SK-N-SH (cell line): ENCODE measurements at places on chromosomes 4 and X.

GRCh38 chr4:37595875-37596680 is 90.1 kb downstream of the RELL1 start:
- no peak for DNase-seq

- no peak for DNase-seq
Observed at GRCh38 chr4:150515135-150515534, 66.8 kb upstream of the MAB21L2 start.

DNA sequence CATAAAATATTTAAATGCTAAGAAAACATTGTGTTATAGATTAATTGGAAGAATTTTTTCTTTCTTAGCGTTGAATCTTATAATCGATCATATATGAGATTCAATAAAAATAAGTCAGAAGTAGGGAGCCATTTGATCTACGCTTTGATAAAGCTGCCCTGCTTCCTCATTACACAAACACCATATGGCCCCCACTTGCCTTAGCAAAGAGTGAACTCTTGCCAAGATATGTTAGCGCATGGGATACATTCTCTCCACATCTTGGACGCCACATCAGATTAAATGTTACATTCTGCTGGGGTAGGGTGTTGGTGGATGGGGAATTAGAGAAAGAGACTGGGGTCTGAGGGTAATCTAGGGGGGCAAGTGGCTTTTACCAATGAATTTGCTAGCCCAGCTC is 207.7 kb upstream of the MID1 start:
- no peak for DNase-seq

GRCh38 chrX:153515435-153515834 is 2.0 kb upstream of the ATP2B3 start:
- no peak for DNase-seq

DNA sequence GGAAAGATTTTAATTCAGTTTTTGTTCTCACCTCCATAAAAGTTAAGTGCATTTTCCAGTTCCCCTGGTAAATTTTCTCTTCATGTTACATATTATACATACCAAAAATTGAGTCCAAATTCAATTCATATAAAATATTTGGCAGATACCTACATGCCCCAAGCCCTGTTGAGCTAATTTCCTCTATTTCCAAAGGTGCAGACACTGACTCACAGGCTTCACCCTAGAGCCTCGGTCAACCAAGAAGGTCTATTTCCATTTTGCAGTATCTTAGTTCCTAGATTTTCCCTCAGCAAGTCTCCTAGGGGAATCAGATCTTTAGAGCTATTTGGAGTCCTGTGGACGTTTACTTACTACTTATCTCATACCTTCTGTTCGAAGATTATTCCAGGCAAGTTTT is 174.4 kb downstream of the TSPAN5 start:
- no peak for DNase-seq

DNA sequence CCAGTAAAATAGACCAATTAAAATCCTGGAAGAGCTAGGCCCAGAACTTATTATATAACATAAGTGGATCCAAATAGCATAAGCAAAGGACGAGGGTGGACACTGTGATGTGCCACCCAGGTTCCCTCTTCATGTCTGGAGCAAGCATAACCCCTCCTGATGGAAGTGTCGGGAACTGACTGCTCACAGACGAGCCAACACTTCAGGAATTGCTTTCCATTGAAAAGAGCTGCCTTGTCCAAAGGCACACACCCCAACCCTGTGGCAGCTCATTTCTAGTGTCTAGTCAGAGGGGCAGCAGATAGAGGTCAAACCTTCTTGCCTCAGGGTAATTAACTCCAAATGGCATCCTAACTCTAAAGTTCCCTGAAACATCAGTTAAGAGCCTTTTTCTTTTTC is 15.3 kb downstream of the DDIT4L start:
- DNase-seq: no peak

GRCh38 chr4:110289601-110290100 is 91.2 kb upstream of the ELOVL6 start:
- DNase-seq: no peak

DNA sequence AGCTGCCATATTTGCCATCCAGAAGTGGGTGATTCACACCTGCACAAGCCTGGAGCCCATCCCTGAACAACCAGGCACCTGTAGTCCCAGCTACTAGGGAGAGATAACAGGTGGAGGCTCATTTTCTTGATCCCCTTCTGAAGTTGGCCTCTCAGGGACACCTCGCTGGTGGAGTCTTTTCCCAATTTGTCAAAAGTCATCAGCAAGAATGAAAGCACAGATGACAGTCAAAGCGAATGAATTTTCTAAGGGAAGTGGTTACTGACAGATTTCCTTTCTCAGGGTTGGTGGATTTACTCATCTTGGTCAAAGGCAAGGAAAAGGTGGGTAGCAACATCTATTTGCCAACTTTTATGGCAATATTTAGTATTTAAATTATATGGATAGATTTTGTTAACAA is 36.5 kb downstream of the FGFBP1 start:
- DNase-seq: no peak

- DNase-seq: no peak
Observed at GRCh38 chr4:41146196-41146595, 68.1 kb downstream of the APBB2 start.

DNA sequence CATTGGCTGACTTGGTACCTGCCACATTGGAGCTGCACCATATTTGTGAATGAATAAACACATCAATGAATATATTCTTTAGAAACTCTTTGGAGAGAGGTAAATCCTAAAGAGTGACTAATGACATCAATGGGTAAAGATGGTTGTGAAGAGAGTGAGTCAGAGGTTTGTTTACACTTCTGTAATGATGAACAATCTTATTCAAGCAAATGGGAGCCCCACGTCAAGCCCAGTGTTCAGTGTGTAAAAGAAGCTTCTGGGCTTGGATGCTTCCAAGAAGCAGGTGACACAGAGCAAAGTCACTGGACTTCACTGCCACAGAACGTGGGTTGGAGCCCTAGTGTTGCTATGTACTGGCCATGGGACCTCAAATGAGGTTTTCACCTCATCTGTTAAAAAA is 319.0 kb downstream of the STK32B start:
- DNase-seq: no peak

GRCh38 chr4:19010761-19011160 is 989.2 kb upstream of the LCORL start:
- no peak for DNase-seq

DNA sequence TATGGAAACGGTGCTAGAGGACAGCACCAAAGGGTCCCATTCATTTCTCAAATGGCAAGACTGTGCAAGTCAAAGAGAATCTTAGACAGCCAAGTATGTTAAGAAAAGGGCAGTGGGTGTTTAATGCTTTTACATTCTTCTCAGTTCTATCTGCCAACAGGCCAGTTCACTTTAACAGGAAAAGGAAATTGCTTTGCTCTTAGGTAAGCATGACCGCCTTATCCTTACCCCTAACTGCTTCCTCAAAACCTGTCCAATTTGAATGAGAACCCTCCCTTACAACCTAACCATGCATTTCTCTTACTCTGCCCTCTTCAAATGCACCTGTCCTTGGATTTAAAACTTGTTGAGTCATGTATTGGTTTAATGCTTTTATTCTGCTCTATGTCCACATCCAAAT is 44.5 kb upstream of the BLTP1 start:
- DNase-seq: no peak

- DNase-seq: no peak
Observed at GRCh38 chr4:110096405-110096804, 102.0 kb downstream of the ELOVL6 start.

DNA sequence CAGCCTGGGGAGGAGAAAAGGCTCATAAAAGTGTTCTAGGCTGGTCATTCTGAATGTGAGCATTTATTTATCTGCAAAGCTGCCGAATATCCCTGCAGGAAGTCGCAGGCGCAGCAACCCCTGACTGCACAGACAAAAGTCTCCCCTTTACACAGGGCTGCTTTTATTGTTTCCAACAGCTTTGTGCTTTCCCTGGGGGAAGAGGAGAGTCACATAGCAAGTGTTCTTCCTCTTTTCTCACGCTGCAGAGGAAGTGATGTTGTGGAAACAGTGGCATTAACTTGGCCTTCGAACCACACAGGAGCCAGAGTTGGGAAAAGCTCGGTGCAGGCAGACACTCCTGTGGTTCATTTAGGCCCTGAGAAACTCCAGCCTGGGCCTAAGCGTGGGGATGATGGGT is 81.5 kb upstream of the BCOR start:
- DNase-seq: no peak

DNA sequence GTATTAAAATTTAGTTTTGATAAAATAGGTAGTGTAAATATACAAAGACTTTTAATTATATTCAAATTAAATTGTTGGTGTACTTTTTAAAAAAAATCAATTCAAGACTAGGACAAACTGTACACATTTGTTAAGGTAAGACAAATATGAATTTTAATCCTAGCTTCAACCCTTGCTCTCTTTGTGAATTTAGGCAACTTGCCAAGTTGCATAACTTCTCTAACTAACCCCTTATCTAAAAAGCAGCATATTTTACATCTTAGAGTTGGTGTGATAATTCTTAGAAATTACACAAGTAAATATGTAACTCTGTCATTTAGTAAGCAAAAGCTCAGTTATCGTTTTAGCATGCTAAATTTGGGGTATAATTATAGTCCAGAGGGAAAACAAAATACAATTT is 78.1 kb upstream of the FSTL5 start:
- no peak for DNase-seq

DNA sequence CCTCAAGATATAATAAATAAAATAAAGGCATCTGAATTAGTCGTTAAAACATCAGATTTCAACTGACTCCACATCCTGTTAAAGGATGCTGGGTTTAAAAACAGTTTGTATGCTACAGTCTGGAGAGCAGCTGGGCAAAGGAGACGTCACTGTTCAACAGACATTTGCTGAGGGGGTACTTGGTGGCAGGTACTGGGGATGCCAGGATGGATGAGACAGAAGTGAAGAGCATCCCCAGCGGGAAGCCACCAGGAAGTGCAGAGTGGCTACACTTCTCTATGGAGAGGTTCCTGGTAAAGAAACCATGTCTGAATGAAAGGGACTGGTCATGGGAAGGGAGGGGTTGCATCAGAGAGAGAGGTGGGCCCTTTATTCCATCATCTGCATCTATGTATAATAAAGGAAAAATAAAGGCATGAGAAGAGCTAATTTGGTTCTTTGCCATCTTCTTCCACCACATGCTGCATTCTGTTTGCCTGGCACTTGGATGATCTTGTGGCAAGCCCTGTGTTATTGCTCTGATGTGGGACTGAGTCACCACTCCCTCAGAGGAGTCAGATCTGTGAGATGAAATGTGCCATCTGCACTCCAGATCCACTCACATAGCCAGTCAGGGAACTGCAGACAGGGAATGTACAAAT is 145.0 kb downstream of the SOWAHB start:
- DNase-seq: peak; percentile 60

- no peak for DNase-seq
Observed at GRCh38 chr4:100254237-100254636, 64.0 kb upstream of the DDIT4L start.

GRCh38 chrX:148914783-148915182 is 414.4 kb downstream of the AFF2 start:
- DNase-seq: no peak

DNA sequence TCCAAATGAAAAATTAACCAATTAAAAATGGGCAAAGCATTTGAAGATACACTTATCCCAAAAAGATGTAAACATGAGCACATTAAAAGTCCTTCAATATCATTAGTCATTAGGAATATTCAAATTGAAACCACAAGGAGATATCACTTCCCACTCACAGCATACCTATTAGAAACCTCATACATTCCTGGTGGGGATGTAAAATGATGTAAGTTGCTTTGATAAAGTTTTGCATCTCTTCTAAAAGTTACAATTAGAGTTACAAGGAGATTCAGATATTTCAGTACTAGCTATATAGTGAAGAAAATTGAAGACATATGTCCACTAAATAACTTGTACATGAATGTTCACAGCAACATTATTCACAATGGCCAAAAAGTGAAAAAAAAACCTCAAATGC is 1109.3 kb upstream of the LCORL start:
- no peak for DNase-seq

DNA sequence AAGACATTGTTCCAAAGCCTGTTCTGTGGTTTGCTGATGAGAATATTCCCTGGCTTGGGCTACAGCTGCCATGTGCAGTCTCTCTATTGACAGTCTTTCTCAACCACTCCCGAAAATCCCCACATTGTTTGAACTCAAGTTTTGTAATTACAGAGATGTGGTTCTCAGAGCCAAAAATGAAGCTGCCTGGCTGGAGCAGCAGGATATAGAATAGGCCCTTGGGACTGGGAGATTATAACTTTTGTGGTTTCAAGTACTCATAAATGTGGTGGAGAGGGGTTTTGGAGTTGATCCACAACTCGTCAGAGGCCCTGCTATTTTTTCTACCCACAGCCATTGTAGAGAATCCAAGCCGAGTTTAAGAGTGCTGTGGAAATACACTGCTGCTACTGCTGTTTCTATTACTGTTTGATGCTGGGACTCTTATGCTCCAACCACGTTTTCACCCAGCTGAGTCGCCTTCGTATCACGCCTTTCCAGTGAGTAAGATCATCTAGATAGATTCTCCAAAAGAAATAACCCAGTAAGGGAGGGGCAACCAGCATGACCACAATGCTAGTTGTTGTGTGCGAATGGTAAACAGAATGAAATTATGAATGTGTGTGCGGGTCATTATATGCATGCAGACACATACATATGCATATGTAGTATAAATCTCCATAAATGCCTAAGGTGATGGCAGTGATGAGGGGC is 57.1 kb upstream of the ATXN3L start:
- DNase-seq: peak; percentile 8

GRCh38 chr4:181476508-181476890 is 766.7 kb upstream of the TENM3 start:
- DNase-seq: no peak

GRCh38 chrX:124646403-124646802 is 300.0 kb downstream of the SH2D1A start:
- DNase-seq: no peak

DNA sequence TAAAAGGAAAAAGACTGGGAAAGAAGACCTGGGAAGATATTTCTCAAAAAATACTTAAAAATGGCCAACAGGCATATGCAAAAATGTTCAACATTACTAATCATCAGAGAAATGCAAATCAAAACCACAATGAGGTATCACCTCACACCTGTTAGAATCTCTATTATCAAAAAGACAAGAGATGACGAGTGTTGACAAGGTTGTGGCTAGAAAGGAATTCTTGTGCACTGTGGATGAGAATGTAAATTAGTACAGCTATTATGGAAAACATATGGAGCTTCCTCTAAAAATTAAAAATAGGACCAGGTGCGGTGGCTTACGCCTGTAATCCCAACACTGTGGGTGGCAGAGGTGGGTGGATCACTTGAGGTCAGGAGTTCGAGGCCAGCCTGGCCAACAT is 50.0 kb downstream of the C4orf46 start:
- DNase-seq: no peak

- DNase-seq: no peak
Observed at GRCh38 chr4:101792056-101792590, 1.6 kb downstream of the BANK1 start.

DNA sequence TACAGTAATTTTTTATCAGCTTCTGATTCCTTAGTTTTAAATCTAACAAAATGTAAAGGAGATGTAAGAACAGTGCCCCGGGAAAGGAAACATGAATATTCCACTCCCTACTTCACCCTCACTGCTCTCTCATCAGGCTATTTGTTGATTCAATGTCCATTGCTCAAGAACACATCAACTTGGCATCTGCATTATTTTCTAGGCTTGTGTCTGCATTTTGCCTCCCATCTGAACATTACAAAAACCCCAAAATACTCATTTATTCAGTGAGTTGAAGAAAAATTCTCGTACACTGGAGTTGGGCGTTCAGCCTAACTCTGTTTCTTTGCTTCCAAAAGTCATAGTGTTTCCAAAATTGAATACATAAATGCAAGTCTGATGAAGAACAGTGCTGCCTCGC is 25.6 kb downstream of the ARHGAP6 start:
- no peak for DNase-seq

- no peak for DNase-seq
Observed at GRCh38 chr4:23999714-24000469, 110.0 kb upstream of the PPARGC1A start.
